Hepatocyte (in vitro differentiated cells): ENCODE measurements at places on chromosomes 1 and 21.
A peak's percentile ranks its signal among the peaks of the same experiment; 100 is the strongest.

DNA sequence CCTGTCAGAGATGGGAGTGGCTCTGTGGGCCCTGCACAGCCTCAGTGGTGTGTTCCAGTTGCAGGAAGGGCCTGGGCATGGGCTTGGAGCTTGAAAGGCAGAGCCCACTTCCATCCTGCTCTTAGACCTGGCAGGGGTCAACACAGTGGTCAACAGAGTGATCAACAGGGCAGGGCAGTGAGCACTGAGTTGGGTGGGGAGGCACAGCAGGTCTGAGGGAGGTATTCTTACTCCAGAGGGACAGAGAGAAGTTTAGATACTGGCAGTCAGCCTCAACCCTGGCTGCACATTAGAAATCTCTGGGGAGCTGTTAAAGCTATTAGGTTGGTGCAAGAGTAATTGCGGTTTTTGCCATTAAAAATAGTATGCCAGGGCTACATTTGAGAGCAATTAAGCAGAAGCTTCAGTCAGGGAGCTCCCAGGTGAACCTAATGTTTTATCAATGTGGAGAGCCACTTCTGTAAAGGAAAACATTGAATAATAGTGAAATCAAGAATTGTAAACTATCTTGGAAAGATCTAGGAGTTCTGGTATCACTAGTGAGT lies 37.7 kb downstream of the SH3BGR start:
- DNase-seq = no peak

DNA sequence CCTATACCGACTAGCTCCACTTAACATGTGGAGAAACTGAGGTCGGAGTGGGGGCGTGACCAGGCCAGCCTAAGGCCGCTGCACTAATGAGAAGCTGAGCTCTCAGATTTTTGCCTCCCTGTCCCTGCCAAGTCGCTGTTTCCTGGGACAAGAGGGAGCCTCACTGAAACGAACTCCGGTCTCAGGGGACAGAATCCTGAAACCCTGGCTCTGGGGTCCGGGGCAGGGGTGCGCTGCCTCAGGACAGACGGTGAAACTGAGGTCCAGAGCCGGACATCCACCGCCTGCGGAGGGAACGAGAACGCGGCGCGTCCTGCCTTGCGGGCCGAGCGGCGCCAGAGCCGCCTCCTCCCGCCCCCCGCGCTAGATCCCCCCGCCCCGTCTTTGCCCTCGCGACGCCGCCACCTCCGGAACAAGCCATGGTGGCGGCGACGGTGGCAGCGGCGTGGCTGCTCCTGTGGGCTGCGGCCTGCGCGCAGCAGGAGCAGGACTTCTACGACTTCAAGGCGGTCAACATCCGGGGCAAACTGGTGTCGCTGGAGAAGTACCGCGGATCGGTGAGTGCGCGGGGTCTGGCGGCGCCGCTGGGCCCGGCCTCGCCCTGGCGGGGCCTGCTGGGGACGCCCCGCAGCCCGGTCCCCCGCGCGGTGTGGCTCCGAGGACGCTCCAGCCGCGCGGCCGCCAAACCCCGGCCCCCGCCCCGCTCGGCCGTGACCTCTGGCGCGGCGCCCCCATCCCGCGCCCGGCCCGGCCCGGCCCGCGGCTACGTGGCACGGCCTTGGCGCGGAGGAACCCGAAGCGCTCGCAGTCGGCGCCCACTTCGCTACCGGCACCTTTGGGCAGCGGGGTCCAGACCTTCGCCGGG lies at the start of gene GPX7:
Gene GPX7 (plus strand): TSS at position 381 of the 865 bp plus-strand sequence. CDS start 39 bp downstream, at position 420.
- peak; percentile 52 for DNase-seq

- no peak for DNase-seq
Observed at GRCh38 chr21:44755227-44755626, 43.9 kb upstream of the TSPEAR start.

GRCh38 chr1:27928216-27928954 lies 6.4 kb upstream of the SMPDL3B start:
- DNase-seq = no peak

GRCh38 chr1:161220002-161220401 lies 3.4 kb downstream of the APOA2 start:
- no peak for DNase-seq

GRCh38 chr1:90277270-90277669 lies 282.4 kb downstream of the ZNF326 start:
- DNase-seq = no peak

DNA sequence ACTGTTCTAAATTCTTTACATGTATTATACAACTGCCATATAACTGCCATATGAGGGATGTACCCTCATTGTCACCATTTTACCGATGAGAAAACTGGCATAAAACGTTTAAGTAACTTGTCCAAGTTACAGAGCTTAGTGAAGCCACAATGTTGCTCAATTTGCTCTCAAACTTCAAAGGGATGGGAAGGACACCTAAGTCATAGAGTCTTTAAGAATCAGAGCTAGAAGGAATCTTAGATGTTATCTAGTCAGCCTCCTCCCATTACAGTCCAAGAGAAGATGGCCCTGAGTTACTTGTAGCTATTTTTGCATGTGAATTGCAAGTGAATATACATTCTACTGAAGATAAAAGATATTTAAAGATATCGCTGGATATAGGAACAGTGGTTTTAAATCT lies 31.7 kb downstream of the SELL start:
- DNase-seq = no peak

GRCh38 chr1:117118137-117118536 lies 3.4 kb downstream of the TRIM45 start:
- DNase-seq = no peak

- no peak for DNase-seq
Observed at GRCh38 chr1:59007820-59008598, 224.2 kb upstream of the JUN start.

DNA sequence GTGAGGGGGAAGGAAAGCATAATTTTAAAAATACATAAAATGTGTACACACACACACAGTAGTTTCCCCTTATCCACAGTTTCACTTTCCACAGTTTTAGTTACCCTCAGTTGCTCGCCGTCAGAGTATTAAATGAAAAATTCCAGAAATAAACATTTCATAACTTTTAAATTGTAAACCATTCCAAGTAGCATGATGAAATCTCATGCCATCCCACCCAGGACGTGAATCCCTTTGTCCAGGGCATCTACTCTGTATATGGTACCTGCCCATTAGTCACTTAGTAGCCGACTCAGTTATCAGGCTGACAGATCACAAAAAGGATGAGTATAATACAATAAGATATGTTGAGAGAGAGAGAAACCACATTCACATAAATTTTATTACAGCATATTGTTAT lies 36.2 kb downstream of the EPS15 start:
- no peak for DNase-seq
